ENCODE measurements at places on chromosomes 12 and 14.

DNA sequence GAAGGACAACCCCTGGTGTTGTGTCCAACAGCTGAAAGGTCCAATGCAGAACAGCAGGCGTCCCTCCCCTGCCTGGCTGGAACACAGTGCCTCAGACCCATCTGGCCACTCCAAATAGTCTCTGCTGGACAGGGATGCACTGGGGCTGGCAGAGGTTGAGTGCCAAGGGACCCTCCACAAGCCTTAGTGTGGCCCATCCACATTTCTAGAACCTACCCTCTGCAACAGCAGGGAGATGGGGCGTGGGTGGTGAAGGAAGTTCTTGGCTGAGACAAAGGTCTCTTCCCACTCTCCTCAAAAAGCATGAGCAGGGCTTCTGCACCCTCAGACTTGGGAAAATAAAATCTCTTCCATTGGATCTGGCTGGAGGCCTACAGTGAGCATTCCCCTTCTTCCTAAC lies 36.5 kb downstream of the LTBP2 start:
- DNase-seq, result no peak

DNA sequence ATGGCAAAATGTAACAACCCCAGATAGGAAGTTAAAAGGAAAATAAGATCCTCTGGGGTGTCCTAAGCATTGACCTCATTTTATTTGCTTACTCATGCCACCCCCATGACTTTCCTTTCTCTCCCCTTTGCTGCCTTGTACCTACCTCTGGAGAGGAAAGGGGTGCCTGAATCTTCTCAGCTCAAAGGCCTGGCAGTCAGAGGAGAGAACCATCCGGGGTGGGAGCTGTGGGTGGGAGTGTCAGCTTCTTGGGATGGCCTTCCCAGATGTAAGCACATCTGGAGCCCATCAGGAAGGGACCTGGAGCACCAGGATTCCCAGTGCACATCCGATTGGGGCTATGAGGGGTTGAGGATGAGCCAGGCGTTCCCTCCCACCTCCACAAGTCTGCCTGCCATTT lies 5.2 kb upstream of the ITGA5 start:
- no peak for DNase-seq

GRCh38 chr12:121167232-121167820 lies 34.6 kb downstream of the P2RX7 start:
- DNase-seq, result no peak

GRCh38 chr14:100890061-100890850 lies 13.3 kb downstream of the RTL1 start:
- no peak for DNase-seq

GRCh38 chr12:70031046-70031445 lies 206.0 kb downstream of the MYRFL start:
- DNase-seq, result no peak

DNA sequence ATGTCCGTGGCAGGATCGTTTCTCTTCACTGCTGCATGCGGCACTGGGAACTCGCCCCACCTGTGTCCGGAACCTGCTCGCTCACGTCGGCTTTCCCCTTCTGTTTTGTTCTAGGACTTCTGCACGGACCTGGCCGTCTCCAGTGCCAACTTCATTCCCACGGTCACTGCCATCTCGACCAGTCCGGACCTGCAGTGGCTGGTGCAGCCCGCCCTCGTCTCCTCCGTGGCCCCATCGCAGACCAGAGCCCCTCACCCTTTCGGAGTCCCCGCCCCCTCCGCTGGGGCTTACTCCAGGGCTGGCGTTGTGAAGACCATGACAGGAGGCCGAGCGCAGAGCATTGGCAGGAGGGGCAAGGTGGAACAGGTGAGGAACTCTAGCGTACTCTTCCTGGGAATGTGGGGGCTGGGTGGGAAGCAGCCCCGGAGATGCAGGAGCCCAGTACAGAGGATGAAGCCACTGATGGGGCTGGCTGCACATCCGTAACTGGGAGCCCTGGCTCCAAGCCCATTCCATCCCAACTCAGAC lies 1.2 kb downstream of the FOS start:
- no peak for DNase-seq

- no peak for DNase-seq
Observed at GRCh38 chr12:16437281-16437816, 89.9 kb downstream of the MGST1 start.

DNA sequence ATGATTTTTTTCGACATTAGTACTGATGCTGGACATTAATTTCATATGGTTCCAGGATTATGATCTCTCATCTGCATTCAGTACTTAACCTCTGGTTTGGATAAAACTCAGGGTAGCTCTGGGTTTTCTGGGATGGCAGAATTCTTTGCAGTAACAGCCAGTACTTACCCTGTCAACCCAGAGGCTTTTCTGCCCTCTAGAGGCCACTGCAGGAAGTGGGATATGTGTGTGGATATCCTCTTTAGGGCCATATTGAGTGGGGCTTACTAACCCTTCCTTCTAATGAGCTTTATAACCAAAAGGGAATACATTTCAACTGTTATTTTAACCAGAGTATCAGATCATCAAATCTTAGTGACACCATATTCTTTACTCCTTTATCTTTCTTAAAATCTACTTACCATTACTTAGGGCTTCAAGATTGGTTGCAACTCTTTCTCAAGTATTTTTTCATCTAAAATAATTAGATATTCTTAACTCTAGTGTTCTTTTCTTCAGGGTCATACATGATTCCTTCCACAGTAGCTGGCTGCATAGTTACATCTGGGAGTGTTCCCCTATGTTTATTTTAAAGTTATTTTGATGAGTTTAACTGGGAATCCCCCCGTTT lies 488.0 kb upstream of the STXBP6 start:
- peak; percentile 4 for DNase-seq
